ENCODE measurements at places on chromosomes 2 and 18. TPM values are rescaled to one million over a fixed set of nuclear protein-coding genes. Genes with fewer than 3 reads are reported as not detected.

- DNase-seq = no peak
These were observed 79.0 kb downstream of the CRACDL start for GRCh38 chr2:98857001-98857400.

GRCh38 chr2:39620067-39620466, 45.6 kb upstream of the TMEM178A start:
- DNase-seq = no peak

The HAAO gene
- polyA plus RNA-seq = 8.6 TPM

The EFHD1 gene
- 19.2 TPM for polyA plus RNA-seq
